ENCODE measurements at places on chromosomes 5 and 9.
A peak's percentile ranks its signal among the peaks of the same experiment; 100 is the strongest.

- peak; percentile 32 for DNase-seq
Measured at GRCh38 chr9:112752334-112753125, 2.0 kb downstream of the SNX30 start.

GRCh38 chr5:42943931-42944631 lies 96.0 kb downstream of the ANXA2R start:
- peak; percentile 25 for DNase-seq

- no peak for DNase-seq
Measured at GRCh38 chr5:130874861-130875417, 290.1 kb downstream of the HINT1 start.

GRCh38 chr5:127513408-127513970 lies 4.0 kb upstream of the PRRC1 start:
- no peak for DNase-seq

DNA sequence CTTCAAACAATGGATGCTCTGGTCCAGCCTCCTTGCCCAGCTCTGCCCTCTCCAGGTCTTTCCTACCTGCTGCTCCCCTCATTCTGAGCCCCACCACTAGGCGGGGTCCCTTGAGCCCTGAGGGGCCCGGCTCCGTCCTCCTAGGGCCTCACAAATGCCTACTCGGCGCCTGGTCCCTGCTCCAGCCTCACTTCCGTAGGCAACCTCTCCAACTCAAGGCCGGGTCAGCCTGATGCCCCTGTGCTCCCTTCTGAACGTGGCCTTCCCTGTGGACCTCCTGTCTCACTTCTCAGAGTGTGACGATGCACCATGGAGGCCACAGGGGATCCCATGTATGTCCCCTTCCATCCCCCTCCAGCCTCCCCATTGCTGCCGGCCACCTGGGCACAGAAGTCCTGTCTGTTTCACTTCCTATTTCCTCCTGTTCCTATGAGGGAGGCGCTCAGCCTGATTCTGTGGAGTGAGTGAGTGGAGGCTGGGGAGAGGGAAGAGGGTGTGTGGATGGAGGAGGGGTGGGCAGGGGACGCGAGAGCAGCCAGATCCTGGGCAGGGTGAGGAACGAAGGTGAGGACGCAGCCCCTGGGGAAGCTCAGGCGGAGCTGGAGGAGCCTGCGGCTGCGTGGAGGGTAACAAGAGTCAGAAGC lies 127.2 kb upstream of the FAM120A start:
- no peak for DNase-seq

- no peak for DNase-seq
Measured at GRCh38 chr5:1294835-1295649, at the start of gene TERT. TSS of gene TERT (minus strand) at chr5:1295068. CDS start at chr5:1294989, 79 bp downstream.
